ENCODE measurements at places on chromosomes 4 and X.

- DNase-seq = no peak
Observed at GRCh38 chr4:62543002-62543401, 1342.9 kb downstream of the ADGRL3 start.

- no peak for DNase-seq
Observed at GRCh38 chrX:44974451-44974850, 101.5 kb downstream of the KDM6A start.

GRCh38 chrX:134364711-134365110 is 95.3 kb upstream of the HPRT1 start:
- DNase-seq = no peak

- no peak for DNase-seq
Observed at GRCh38 chrX:70262952-70263567, 3.1 kb upstream of the P2RY4 start.

DNA sequence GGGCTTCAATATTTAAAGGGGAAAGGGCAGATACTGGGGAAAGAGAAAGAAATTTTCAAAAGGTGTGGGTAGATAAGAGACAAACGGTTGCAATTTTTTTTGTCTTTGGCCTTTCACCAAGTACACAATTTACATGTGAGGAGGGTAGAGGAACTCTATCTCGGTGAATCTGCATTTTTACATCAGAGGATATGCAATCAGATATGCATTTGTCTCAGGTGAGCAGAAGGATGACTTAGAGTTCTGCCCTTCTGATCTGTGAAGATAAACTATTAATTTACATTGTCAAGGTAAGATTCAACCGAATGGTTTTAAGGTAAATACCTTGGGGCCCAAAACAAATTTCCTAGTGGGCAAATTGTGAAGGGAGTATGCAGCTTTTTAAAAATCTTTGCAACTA is 169.9 kb downstream of the COX18 start:
- no peak for DNase-seq

DNA sequence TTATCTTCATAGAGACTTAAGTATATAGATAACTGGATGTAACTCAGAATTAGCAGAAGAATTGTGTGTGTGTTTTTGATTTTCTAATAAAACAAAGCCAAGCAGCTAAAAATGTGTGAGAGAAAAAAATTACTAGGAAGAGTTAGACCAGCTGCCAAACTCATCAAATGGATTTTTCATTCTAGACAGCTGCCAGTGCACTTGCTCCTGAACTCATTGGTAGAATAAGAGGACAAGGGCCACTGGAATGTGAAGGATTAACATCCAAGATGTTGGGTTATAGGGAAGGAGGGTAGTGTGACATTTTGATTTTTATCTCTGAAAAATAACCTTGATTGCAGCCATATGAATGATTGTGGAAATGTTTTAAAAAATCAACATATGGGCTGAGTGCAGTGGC is 49.7 kb downstream of the EGF start:
- DNase-seq = no peak
